WTC11 (cell line): ENCODE measurements at places on chromosomes 3 and 15. TPM values are rescaled to one million over a fixed set of nuclear protein-coding genes. Genes with fewer than 3 reads are reported as not detected.

DNA sequence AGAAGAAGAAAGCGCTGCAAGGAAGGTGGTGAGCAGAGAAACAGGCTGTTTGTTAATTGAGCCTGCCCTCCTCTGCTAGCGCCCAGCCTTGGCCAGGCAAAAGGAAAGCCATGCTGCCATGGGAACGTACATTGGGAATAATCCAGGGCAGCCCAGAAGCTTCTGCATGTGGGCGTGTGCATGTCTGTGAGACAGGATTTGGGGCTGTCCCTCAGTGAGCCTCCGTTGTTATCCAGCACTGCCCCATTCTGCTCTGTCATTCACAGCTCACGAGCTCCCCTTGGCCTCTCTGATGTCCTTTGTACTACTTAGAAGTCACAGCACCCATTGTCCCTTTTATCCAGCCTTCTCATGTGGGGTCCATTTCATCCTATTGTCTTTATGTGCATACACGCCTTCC, 239.1 kb upstream of the ROPN1 start:
- H3K4me1 ChIP-seq: peaks cover 11% of the 10 kb centered on the region
- no peak for DNase-seq
- H3K4me3 ChIP-seq: no peak overlapping the region
- H3K36me3 ChIP-seq: peaks cover 8% of the 10 kb centered on the region
- no peak overlapping the region for H3K27ac ChIP-seq

GRCh38 chr3:32593903-32594525, 23.4 kb upstream of the DYNC1LI1 start:
- no peak overlapping the region for H3K4me3 ChIP-seq
- H3K27ac ChIP-seq: no peak overlapping the region
- H3K36me3 ChIP-seq: no peaks in the 10 kb centered on the region

DNA sequence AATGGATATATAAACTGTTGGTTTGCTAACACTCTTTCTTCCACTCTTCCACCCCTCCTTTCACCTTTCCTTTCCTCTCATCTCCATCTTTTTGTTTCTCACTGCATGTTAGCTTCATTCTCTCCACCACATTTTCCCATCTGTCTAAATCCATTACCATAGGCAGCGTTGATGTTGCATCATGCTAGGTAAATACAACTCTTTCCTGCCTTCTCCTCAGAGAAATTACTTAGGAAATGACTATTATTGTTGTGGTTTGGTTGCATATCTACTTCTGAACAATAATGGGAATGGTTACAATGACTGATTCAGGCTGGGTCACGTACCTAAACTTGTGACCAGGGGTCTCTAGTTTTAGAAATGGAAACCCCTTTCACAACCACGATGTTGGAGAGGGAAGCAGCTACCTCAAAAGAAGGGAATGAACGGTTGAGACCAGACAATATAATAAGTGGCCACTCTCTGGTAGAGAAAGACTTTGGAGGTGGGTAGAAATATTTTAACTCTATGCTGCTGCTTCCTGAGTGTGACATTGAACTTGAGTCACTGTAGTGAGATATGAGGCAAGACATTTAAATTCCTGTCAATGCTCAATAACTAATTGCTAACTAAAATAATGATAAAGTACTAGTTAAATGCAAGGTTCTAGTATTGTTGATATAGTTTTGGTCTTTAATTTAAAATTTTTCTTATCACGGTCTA, 314.1 kb upstream of the TGFBR2 start:
- H3K4me1 ChIP-seq: peaks cover 36% of the 10 kb centered on the region
- no peaks in the 10 kb centered on the region for H3K36me3 ChIP-seq
- no peak for DNase-seq
- H3K27ac ChIP-seq: no peak overlapping the region
- H3K4me3 ChIP-seq: no peak overlapping the region
- no peaks in the 10 kb centered on the region for H3K27me3 ChIP-seq

GRCh38 chr3:11459186-11459824, 184.4 kb downstream of the VGLL4 start:
- H3K36me3 ChIP-seq: no peaks in the 10 kb centered on the region
- no peak overlapping the region for H3K27ac ChIP-seq
- H3K4me1 ChIP-seq: peaks cover 3% of the 10 kb centered on the region; the same call in 1 of the 2 replicates
- no peak for DNase-seq

- no peak overlapping the region for H3K27ac ChIP-seq
- H3K36me3 ChIP-seq: peaks cover 4% of the 10 kb centered on the region; the same call in 1 of the 2 replicates
- DNase-seq: no peak
- no peak overlapping the region for H3K4me3 ChIP-seq
- H3K4me1 ChIP-seq: peaks cover 34% of the 10 kb centered on the region
- peaks cover 19% of the 10 kb centered on the region for H3K27me3 ChIP-seq
Measured at GRCh38 chr15:33840615-33841014, 127.7 kb upstream of the CHRM5 start.

DNA sequence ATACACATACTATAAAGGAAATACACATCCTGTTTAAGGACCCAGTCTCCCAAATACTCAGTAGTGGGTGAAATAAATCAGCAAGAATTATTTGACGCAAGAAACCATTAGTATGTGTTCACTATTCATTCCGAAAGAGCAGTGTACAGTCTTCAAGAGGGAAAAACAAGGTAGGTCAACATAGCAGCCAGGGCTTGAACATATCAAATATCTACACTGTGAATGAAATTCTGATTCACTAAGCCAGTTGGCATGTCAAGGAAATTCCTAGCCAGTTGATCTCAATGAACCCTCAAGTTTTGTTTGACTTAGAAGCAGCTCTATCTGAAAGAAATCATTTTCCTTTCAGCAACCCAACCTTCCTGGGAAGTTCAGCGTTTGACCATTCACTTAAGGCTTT, 99.0 kb downstream of the CNTN3 start:
- no peaks in the 10 kb centered on the region for H3K36me3 ChIP-seq
- no peak overlapping the region for H3K4me3 ChIP-seq
- H3K4me1 ChIP-seq: peaks cover 4% of the 10 kb centered on the region; the same call in 1 of the 2 replicates
- no peak for DNase-seq
- no peaks in the 10 kb centered on the region for H3K27me3 ChIP-seq

GRCh38 chr3:11283139-11283475, 10.9 kb downstream of the ATG7 start:
- H3K4me3 ChIP-seq: no peak overlapping the region
- no peaks in the 10 kb centered on the region for H3K4me1 ChIP-seq
- H3K36me3 ChIP-seq: peaks cover 6% of the 10 kb centered on the region

- H3K27me3 ChIP-seq: no peaks in the 10 kb centered on the region
- H3K27ac ChIP-seq: no peak overlapping the region
- DNase-seq: peak; percentile 67
Measured at GRCh38 chr15:73866881-73867410, 6.4 kb upstream of the TBC1D21 start.

GRCh38 chr3:17063596-17063995, 178.8 kb downstream of the PLCL2 start:
- no peak overlapping the region for H3K4me3 ChIP-seq
- DNase-seq: no peak
- peak overlapping the region; percentile 40; the same call in 1 of the 2 replicates for H3K27ac ChIP-seq
- H3K27me3 ChIP-seq: no peaks in the 10 kb centered on the region
- peaks cover 44% of the 10 kb centered on the region for H3K4me1 ChIP-seq

DNA sequence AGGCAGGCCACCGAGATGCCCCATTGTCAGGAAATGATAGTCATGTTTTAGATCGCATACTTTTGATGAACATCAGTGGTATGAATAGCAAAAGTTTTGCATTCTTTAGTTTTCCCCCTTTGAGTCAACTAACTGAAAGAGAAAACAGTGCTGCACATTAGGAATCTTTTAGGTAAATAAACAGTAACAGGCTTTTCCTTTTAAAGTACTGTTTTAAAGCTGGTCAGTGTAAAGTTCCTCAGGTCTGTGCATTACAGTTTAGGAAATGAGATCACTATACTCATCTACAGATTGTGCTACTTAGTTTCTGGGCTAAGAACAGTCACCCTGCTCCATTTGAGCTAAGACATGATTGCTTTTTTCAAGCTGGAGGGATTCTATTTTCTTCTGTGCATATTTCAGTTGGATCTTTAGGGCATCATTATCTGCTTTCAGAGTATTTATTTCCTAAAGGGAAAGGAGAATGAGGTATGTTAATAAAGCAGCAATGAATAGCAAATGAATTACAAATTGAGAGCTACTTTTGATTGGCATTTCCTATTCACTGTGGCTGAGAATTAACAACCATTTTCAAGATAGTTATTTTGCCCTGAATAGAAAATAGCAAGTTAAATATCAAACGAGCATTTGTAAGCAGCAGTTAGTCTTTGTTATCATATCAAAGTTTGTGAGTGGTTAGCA, 36.5 kb downstream of the FAM98B start:
- no peaks in the 10 kb centered on the region for H3K27me3 ChIP-seq
- no peak overlapping the region for H3K4me3 ChIP-seq
- DNase-seq: no peak
- H3K27ac ChIP-seq: peak overlapping the region; percentile 25; the same call in 1 of the 2 replicates

GRCh38 chr15:70793694-70794093, 30.3 kb upstream of the UACA start:
- peaks cover 12% of the 10 kb centered on the region for H3K4me1 ChIP-seq
- no peak for DNase-seq
- no peak overlapping the region for H3K27ac ChIP-seq
- no peak overlapping the region for H3K4me3 ChIP-seq
- H3K36me3 ChIP-seq: no peaks in the 10 kb centered on the region
- H3K27me3 ChIP-seq: no peaks in the 10 kb centered on the region

- H3K27ac ChIP-seq: 0 out of 2 replicates have a peak overlapping the region, but pooled peaks have one; percentile 42
- H3K36me3 ChIP-seq: no peaks in the 10 kb centered on the region
- no peak overlapping the region for H3K4me3 ChIP-seq
- no peak for DNase-seq
- H3K4me1 ChIP-seq: peaks cover 19% of the 10 kb centered on the region
- no peaks in the 10 kb centered on the region for H3K27me3 ChIP-seq
Measured at GRCh38 chr3:37171144-37171543, 3.2 kb downstream of the LRRFIP2 start.

DNA sequence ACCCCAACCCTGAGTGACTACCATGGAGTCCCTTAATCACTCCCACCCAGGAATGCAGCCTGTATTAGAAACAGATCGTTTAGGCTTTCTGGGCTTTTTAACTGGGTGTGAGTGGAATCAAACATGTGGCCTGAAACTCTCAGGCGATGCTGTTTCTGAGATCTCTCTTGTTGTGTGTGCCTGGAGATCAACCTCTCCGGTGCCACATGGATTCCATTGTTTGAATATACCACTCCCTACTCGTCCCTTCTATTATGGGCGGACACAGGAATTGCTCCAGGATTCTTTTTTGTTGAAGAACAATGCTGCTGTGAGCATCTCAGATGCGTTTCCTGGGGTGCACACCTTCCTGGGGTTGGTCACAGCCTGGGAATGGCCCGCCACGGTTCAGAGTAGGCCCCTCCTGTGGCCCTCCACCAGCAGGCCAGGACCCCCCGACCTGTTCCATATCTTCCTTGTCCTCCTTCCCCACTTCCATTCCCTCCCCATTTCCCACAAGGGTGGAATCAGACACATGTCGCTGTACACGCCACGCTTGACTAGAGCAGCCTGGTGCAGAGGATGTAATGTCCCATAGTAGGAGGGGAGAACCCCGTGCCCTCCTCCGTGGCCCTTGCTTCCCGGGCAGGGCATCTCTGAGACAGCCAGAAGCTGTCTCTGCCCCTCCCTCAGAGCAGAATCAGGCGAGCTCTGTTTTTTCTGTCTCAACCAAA, 36.4 kb upstream of the PRR23E start:
- no peaks in the 10 kb centered on the region for H3K36me3 ChIP-seq
- no peak for DNase-seq
- no peak overlapping the region for H3K27ac ChIP-seq
- peaks cover 13% of the 10 kb centered on the region for H3K4me1 ChIP-seq

- peaks cover 4% of the 10 kb centered on the region; the same call in 1 of the 2 replicates for H3K36me3 ChIP-seq
- H3K4me1 ChIP-seq: peaks cover 24% of the 10 kb centered on the region
- no peak for DNase-seq
- no peak overlapping the region for H3K27ac ChIP-seq
- H3K27me3 ChIP-seq: no peaks in the 10 kb centered on the region
Measured at GRCh38 chr15:32656091-32656490, 14.6 kb downstream of the SCG5 start.

DNA sequence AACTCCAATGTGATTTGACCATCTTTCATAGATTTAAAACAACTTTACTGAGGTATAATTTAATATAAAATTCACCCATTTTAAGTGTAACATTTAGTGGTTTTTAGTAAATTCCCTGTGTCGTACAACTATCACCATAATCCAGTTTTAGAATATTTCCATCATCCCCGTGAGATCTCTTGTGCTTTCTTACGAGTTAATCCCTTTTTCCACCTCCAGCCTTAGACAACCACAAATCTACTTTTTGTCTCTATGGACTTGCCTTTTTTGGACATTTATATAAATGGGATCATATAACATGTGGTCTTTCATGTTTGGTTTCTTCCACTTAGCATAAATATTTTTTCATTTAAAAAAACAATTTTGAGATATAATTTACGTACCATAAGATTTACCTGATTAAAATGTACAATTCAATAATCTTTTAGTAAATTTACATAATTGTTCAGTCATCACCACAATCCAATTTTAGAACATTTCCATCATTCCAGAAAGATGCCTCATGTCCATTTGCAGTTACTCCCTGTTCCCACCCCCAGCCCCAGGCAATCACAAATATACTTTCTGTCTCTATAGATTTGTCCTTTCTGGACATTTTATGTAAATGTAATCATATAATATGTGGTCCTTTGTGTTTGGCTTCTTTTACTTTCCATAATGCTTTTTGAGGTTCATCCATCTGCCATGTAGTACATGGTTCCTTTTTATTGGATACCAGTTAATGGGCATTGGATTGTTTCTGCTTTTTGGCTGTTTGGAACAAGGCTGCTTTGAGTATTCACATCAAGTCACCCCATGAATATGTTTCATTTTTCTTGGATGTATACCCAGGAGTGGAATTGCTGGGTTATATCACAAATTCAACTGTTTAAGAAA, 3.1 kb downstream of the OXSR1 start:
- H3K36me3 ChIP-seq: peaks cover 3% of the 10 kb centered on the region; the same call in 1 of the 2 replicates
- no peaks in the 10 kb centered on the region for H3K27me3 ChIP-seq
- H3K4me1 ChIP-seq: peaks cover 45% of the 10 kb centered on the region
- DNase-seq: no peak
- no peak overlapping the region for H3K4me3 ChIP-seq
- H3K27ac ChIP-seq: 0 out of 2 replicates have a peak overlapping the region, but pooled peaks have one; percentile 23

The CCR4 gene
- 0.11 to 0.22 TPM (median 0.11 TPM) in 3 replicates for total RNA-seq

The SEMA7A gene
- 13.7 to 17.9 TPM (median 14.2 TPM) in 3 replicates for total RNA-seq

The ATG3 gene
- 44.3 to 60.1 TPM (median 48.1 TPM) in 3 replicates for total RNA-seq

The SOX2 gene
- 189 to 245 TPM (median 239 TPM) in 3 replicates for total RNA-seq
